ENCODE measurements at places on chromosomes 3 and 15. TPM values are rescaled to one million over a fixed set of nuclear protein-coding genes. Genes with fewer than 3 reads are reported as not detected.

PPIB gene
- 363 TPM for total RNA-seq

CGNL1 gene
- total RNA-seq: not detected

BCHE gene
- total RNA-seq: not detected

CEP97 gene
- total RNA-seq: 16.9 TPM

ANKRD34C gene
- not detected for total RNA-seq

THRB gene
- not detected for total RNA-seq

CKMT1A gene
- not detected for total RNA-seq

BNC1 gene
- not detected for total RNA-seq

TTC23 gene
- total RNA-seq: 0.67 TPM

FOXL2 gene
- total RNA-seq: not detected

CACNA2D2 gene
- total RNA-seq: 5.0 TPM

GUCA1C gene
- not detected for total RNA-seq

ST3GAL6 gene
- not detected for total RNA-seq

SPESP1 gene
- 1.1 TPM for total RNA-seq

SLC28A2 gene
- total RNA-seq: not detected

FSIP1 gene
- total RNA-seq: 0.32 TPM

LRRN1 gene
- not detected for total RNA-seq

NTRK3 gene
- total RNA-seq: 0.53 TPM

ROBO2 gene
- not detected for total RNA-seq

GOLGA6B gene
- total RNA-seq: 0.13 TPM

PLAAT1 gene
- not detected for total RNA-seq

CERS3 gene
- total RNA-seq: 0.54 TPM

ARHGAP31 gene
- 14.0 TPM for total RNA-seq

SSUH2 gene
- 1.3 TPM for total RNA-seq

CASR gene
- total RNA-seq: 3.9 TPM

MCTP2 gene
- total RNA-seq: 32.9 TPM

ECE2 gene
- not detected for total RNA-seq

ISLR gene
- not detected for total RNA-seq

WNT7A gene
- total RNA-seq: 0.29 TPM

XCR1 gene
- total RNA-seq: 0.04 TPM

KLHL40 gene
- not detected for total RNA-seq

PPARG gene
- 1.5 TPM for total RNA-seq

ACP3 gene
- not detected for total RNA-seq

IQCF5 gene
- not detected for total RNA-seq

IGSF10 gene
- 0.03 TPM for total RNA-seq

CHRM5 gene
- total RNA-seq: not detected

LEO1 gene
- total RNA-seq: 31.7 TPM

CSTA gene
- total RNA-seq: not detected

TF gene
- 1.9 TPM for total RNA-seq

SNTN gene
- total RNA-seq: not detected

ZNF80 gene
- 0.29 TPM for total RNA-seq

LSAMP gene
- total RNA-seq: not detected

CCR9 gene
- 0.15 TPM for total RNA-seq

CORO2B gene
- not detected for total RNA-seq

CPA3 gene
- not detected for total RNA-seq

SNX22 gene
- total RNA-seq: 0.26 TPM

DPPA2 gene
- not detected for total RNA-seq

CLRN1 gene
- total RNA-seq: not detected

PRTG gene
- total RNA-seq: not detected

SCN5A gene
- 0.35 TPM for total RNA-seq

VGLL3 gene
- total RNA-seq: not detected

PIF1 gene
- total RNA-seq: 44.4 TPM

NEK10 gene
- 1.6 TPM for total RNA-seq
